ENCODE measurements at places on chromosomes 7 and 10. TPM values are rescaled to one million over a fixed set of nuclear protein-coding genes. Genes with fewer than 3 reads are reported as not detected.

DNA sequence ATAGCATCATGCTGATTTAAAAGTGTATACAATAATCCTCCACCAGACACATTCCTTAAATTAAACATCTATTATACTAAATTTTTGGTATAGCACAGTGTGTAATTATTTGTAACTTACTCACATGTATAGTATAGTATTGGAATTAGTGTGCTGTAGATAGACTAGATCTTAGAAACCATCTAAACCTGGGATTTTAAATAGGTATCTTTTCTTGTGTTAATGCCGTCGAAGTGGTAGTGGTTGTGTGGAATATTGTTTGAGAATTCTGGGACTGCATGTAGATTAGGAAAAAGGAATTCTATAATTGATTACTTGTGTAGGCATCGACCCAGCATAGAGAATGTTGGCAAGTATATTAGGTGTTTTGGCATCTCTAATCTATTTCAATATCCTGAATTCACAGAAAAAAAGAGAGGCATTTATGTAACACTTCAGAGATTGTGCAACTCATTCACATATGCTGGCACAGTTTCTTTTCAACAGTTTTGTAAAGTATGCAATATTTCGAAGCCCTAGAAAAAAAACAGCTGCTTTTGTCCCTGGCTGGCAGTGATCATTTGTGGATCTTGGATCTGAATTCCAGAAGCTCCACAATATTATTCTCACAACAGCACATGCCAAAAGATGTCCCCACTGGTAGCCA lies 145.5 kb upstream of the AGR3 start:
- H3K27ac ChIP-seq, result no peak overlapping the region
- H3K4me3 ChIP-seq, result no peak overlapping the region
- H3K27me3 ChIP-seq, result no peaks in the 10 kb centered on the region
- no peaks in the 10 kb centered on the region for H3K36me3 ChIP-seq

DNA sequence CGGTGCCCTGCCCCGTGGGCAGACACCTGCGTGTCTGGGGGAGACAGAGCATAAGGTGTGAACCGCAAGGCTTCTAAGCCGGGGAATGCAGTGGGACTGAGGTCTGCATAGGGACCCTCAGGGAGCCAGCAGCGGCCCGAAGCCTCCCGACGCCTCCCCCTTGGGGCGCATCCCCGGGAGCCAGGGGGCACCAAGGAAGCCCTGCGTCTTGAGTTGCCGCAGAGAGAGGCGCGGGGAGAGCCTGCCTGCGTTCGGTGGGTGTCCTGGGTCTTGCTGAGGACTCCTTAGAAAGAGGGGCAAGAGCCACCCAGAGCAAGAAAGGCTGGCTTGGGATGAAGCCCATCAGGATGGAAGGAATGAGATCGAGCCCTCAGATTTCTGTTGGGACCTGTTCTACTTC lies 18.2 kb upstream of the UNCX start:
- no peaks in the 10 kb centered on the region for H3K27me3 ChIP-seq
- H3K4me1 ChIP-seq, result no peaks in the 10 kb centered on the region
- H3K27ac ChIP-seq, result no peak overlapping the region

DNA sequence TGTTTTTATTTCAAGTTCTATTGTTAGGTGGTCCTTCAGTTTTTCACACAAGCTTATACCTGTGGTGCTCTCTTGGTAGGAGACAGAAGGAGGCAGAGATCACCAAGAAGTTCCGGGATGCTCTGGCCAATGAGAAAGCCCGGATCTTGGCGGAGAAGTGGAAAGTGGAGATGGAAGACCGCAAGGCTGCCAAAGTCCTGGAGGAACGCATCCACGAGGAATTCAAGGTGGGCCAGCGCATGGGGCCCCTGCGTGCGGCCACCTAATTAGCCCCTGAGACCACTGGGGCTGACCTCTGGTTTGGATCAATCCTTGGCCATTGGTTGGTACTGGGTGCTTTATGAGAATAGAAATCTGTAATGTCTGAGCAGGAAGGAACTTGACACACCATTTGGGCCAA lies 33.6 kb downstream of the SH2D4B start:
- no peaks in the 10 kb centered on the region for H3K4me1 ChIP-seq
- no peaks in the 10 kb centered on the region for H3K36me3 ChIP-seq
- no peak for DNase-seq
- H3K27me3 ChIP-seq, result no peaks in the 10 kb centered on the region
- no peak overlapping the region for H3K27ac ChIP-seq

GRCh38 chr7:154503962-154504550 lies 451.9 kb downstream of the DPP6 start:
- H3K27me3 ChIP-seq, result no peaks in the 10 kb centered on the region
- H3K36me3 ChIP-seq, result no peaks in the 10 kb centered on the region
- H3K4me1 ChIP-seq, result no peaks in the 10 kb centered on the region
- H3K4me3 ChIP-seq, result no peak overlapping the region

GRCh38 chr7:157857578-157858075 lies 520.8 kb downstream of the DNAJB6 start:
- H3K4me1 ChIP-seq, result no peaks in the 10 kb centered on the region
- H3K4me3 ChIP-seq, result no peak overlapping the region
- no peaks in the 10 kb centered on the region for H3K27me3 ChIP-seq
- DNase-seq, result no peak

- H3K27ac ChIP-seq, result no peak overlapping the region
- H3K36me3 ChIP-seq, result no peaks in the 10 kb centered on the region
- no peak for DNase-seq
- no peaks in the 10 kb centered on the region for H3K27me3 ChIP-seq
Measured at GRCh38 chr7:5001911-5002310, 42.9 kb upstream of the MMD2 start.

GRCh38 chr7:16044645-16045044 lies 358.2 kb upstream of the MEOX2 start:
- no peak for DNase-seq
- H3K4me3 ChIP-seq, result no peak overlapping the region
- H3K27ac ChIP-seq, result no peak overlapping the region
- H3K27me3 ChIP-seq, result no peaks in the 10 kb centered on the region
- H3K4me1 ChIP-seq, result no peaks in the 10 kb centered on the region

Gene PAPOLB
- 0.54 TPM for total RNA-seq
